Suppressor macrophage treated with lipopolysaccharide for 1 hour (primary cell): ENCODE measurements at places on chromosomes 2 and 18.

DNA sequence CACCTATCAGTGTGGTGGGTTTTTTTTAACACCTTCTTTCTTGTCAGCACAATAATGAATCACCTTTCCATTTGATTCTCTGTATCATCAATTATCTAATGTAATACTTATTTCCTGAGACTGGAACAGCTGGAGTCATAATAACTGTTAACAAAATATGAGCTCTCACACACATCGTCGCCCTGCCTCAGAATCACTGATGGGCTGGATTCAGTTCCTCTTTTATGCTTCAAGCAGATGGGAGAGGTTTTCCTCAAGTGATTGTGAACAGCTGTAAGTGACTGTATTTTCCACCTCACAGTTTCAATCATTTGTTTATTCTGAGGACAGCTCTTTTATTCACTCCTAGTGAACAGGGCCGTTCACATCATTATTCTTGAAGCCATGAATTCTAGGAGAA, 330.2 kb downstream of the DSC3 start:
- no peak for DNase-seq

GRCh38 chr2:203626952-203627681, 79.3 kb upstream of the CD28 start:
- DNase-seq: no peak

DNA sequence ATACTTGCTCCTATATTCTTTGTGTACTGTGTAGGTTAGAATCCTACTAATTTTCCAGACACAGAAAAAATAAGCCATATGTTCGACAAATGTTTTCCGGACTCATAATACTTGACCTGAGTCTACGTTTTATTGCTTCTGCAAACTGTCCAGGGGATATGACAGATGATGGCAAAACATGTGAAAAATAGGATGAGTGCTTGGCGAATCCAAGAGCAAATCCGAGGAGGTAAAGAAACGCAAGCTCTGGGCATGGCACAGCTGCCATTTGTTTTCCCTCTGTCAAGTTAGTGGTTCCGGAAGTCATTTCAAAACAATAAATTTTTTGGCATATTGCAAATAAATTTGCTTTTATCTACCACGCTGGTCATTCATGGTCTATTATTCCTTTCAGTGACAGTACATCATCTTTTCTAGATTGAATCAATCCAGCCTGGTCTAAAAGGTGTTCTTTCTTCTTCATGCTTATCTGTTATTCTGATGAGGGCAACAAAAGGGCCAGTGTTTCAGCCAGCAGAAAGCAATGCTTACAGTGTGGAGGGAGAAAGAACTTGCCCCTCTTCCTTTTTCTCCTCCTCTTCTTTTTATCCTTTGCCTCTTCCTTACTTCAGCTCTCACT, 476.1 kb upstream of the SOX11 start:
- DNase-seq: no peak

GRCh38 chr2:101900375-101900774, 91.4 kb upstream of the IL1R2 start:
- DNase-seq: no peak

GRCh38 chr2:130763405-130763804, 8.1 kb downstream of the AMER3 start:
- DNase-seq: no peak

GRCh38 chr2:48227617-48228344, 302.2 kb upstream of the STON1 start:
- peak; percentile 63 for DNase-seq

DNA sequence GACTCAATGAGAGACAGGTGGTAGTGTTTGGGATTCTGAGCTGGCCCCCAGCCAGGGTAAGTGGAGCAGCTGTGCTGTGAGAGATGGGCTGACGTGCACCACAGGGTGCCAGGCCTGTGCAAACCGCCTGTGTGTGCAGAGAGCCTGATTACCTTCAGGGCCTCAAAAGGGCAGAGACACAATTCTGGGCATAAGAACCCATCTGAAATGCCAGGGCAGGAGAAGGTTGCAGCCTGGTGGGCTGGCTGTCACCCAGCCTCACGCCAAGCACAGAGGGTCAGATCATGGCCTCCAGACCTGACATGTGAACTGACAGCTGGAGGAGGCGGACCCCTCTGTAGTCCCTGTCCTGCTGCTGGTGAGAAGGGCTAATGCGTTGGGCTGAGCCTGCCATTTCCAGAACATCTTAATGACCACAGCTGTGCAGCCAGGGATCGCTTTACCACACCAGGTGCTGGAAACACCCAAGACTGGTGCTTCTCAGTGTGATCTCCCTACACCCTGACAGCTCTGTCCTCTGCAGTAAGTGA, 100.9 kb downstream of the ARL4C start:
- DNase-seq: no peak

DNA sequence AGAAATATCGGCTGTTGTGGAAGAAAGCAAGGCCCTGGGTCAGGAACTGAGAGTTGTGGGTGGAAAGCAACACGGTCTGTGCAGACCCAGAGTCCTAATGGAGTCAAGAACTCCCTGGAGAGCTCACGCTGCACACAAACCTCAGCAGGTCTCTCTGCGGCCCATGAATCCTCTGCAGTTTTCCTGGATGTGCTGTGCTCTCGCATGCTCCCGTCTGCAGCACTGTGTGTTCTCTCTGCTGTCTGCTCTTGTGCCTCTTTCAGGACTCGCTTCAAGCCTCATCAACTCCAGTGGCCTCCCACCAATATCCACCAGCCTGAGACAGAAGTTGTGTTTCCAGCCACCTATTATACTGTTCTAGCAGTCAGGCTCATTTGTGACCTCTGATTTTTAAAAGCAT, 24.3 kb downstream of the RNU4ATAC start:
- DNase-seq: no peak

DNA sequence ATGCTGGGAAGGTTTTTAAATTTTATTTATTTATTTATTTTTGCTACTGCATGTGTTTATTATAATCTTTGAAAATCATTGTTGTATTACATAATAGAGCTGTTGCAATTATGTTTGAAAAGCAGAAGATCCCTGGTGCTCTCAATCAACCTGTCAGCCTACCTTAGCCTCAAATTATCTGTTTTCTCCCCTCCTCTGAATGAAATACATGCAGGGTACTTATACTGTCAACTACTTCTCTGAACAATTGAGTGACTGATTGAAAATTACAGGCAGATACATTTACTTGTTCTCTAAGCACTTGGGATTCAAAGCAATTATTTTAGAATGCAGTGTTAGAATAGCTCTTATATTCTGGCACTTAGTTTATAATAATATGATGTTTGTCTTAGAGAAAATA, 8.1 kb downstream of the KYNU start:
- DNase-seq: no peak

DNA sequence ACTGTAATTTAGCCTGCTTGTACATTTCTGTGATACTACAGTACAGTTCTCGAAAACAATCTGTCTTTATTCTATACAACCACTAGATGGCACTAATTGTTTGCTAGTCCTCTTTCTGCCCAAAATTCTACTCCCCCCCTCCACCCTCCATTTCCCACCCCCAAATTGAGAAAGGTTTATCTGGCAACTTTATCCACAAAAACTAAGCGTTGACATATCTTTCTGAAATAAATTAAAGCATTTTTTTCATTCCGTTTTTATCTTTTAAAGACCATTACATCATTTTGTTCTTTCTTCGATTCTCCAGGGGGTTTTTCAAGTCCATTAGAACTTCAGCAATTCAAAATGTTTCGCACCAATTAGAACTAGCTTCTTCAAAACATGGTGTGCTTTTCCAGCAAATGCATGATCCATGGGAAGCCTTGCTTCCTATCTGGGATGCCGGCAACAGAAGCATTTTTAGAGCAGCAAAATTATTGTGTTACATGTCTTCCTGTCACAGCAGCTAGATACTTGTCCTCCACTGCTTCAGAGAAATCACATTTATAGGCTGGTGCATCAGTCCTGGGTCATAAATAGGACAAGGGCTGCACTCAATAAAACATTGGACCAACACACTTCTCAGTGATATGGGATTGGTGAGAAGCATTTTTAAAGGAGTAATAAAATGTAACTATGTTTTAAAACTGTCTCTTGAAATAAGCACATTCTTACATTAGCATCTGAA, 241.3 kb downstream of the PAX3 start:
- peak; percentile 26 for DNase-seq

GRCh38 chr2:239152916-239153305, 247.9 kb downstream of the HDAC4 start:
- DNase-seq: no peak

- no peak for DNase-seq
Observed at GRCh38 chr2:235501673-235502031, 7.8 kb downstream of the AGAP1 start.

GRCh38 chr2:191048073-191048472, 34.1 kb upstream of the STAT1 start:
- DNase-seq: no peak

DNA sequence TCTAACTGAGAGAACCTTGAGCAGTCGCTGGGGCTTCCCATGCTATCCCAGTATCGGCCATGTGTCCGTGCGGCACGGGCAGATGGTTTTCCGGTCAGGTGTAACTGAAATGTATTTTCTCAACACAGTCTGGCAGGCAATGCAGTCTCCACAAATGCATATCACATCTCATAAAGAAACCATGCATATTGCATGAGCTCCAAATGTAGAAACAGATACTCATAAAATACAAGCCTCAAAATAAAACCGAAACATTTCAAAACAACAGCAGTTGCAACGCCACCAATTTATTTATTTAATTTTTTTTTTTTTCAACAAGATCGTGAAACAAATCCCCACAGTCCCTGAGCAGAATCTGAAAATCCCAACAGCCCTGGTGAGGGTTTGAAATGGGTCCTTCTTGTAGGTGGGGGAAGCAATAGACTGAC, 299.4 kb downstream of the LPIN1 start:
- no peak for DNase-seq
